ENCODE measurements at places on chromosomes 2 and 18.

DNA sequence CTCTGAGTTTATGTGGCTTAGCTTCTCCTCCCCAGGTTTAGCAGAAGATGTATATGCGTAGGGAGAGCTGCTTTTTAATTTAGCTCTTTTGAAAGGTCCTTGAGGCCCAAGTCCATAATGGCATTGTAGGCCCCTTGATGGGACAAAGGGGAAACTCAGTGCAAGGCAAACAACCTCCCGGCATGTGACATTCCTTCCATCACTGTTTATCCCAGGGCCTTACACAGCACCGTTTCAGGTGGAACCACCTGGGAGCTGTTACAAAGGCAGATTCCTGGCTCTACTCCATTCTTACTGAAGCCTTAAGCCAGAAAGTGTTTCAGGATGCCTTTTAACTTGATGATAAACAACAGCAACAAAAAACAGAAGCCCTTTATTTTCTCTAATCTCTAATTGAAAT lies 555.4 kb downstream of the SLC4A3 start:
- no peak for DNase-seq

DNA sequence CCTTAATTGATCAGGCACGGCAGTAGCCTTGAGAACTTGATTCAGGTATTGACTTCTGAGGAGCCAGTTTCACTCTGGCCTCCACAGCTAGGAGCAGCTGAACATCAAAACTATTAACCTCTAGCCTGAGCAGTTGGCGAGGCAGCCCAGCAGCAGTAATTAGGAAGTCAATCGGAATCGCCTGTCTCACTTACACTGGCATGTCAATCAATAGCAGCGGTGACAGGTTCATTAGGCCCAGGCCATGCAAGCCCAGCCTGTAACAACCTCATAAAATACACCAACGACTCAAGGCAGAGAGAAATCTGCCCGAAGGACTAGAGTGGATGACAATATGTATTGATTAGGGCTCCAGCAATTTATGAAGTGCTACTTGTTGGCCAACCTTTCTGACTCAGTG lies 255.4 kb upstream of the SKOR2 start:
- no peak for DNase-seq

DNA sequence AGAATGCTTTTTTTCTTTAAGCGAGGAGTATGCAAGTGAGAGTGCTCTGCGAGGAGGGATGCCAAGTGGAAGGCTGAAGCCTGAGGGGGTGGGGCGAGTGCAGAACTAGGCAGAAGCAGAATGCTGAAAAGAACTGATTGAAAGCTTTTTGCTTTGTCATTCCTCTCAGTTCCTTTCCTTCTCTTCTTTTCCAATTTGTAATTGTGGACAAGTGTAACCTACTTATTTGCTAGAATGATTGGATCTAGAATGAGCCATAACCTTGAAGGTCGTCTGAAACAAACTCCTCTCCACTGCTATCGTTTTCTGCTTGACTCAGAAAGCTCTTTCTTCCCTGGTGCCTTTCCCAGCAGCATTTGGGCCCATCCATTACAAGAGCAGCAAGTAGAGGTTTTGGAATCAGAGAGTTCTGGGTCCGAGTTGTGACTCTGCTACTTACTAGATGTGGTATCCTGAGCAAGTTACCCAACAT lies 115.3 kb downstream of the METTL8 start:
- no peak for DNase-seq

DNA sequence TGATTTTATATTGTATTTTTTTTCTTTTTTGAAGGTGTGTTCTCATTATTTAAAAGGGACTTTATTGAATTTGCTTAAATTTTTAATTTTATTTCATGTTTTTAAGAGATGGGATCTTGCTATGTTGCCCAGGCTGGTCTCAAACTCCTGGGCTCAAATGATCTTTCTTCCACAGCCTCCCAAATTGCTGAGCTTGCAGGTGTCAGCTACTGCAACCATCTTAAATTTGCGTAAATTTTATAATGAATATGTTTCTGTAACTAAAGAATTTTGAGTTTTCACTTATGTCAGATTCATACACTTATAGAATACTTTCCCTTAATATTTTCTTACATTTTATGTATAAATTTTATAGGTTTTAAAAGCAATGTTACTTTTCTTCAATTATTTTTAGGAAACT lies 157.8 kb downstream of the ZNF804A start:
- no peak for DNase-seq

DNA sequence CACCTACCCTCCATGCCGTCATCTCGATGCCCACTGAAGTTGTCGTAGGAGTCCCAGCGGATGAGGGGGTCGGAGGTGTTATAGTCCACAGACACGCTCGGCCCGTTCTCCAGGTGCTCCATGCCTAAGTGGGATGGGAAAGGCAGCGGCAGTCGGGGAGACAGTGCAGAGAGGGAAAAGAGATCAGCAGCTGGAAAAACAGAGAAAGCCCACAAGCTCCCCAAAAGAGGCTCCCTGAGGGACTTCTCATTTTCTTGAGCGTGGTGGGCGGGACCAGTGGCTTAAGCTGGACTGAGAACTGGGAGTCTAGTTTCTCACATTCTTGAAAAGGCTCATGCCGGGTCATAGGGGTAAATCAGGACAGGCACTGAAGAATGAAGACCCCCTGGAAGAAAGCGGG lies 121.9 kb downstream of the TNS1 start:
- DNase-seq, result no peak

- DNase-seq, result no peak
Observed at GRCh38 chr2:233929352-233930022, 12.3 kb downstream of the TRPM8 start.

DNA sequence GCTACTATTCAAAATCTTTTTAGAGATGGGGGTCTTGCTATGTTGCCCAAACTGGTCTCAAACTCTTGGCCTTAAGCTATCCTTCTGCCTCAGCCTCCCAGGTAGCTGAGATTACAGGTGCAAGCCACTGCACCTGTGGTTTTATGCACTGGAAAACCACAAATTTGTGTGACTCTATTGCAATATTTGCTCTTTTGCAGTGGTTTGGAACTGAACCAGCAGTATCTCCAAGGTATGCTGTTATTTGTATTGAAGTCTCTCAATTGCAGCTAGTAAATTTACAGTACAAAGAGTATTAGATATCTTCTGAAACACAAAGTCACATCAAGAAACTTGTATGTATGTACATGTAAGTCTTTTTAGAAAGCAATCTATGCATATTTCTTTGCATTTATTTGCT lies 46.2 kb downstream of the PPP4R1 start:
- no peak for DNase-seq

- no peak for DNase-seq
Observed at GRCh38 chr2:60676706-60677330, 79.2 kb upstream of the PAPOLG start.

DNA sequence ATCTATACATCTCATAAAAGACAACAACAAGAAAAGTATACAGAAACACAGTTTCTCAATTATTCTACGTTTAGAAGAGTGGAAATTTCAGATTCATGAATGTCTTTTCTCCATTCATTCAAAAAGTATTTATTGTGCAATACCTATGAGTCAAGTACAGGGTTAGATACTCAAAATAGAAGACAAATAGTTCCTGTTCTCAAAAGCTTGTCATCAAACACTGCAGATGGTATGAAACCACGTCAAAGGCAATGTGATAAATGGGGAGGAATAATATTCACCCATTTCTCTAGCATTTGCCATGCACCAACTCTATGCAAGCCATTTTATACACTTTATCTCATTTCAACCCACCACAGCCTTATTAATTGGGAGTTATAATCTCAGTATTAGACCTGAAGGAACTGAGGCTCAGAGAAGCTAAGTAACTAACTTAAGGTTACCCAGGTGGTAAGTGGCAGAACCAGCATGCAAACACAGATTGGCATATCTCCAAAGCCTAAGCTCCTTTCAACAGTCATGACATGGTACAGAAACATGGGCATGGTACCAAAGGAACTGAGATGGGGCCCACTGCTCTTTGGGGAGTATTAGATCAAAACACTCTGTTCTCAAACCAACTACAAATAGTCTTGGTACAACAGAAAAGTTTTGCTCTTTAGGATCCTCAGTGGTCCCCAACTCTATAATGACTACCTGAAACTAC lies 67.2 kb upstream of the NPAS2 start:
- no peak for DNase-seq

GRCh38 chr2:42139101-42139500 lies 30.1 kb upstream of the EML4 start:
- no peak for DNase-seq

DNA sequence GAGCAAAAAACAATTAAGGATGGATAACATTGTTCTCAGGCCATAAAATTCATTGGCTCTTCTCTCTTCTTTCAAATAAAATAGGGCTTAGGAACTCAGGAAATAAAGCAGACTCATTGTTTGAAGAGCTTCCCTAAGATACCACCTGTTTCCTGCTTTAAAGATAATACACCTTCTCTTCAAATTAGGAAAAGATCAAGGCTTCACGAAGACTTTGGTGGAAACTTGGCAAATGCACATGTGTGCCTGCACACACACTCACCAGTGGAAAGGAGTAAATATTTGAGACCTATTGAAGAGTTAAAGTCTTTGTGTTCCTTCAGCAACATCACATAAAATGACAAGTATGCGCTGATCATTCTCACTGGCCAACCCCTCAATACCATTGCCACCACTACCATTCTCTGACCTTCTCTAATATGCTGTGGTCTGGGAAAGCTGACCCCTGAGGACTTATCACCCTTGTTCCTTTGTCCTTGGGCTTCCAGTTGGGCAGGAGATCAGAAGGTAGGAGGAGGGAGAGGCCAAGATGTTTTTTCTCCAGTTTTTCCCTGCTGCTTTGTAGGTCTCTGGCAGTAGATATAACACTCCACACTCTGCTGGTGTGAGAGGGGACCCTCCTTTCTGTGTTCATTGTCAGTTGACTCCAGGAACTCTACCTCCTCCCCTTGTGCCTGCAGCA lies 53.5 kb upstream of the SPOPL start:
- no peak for DNase-seq

DNA sequence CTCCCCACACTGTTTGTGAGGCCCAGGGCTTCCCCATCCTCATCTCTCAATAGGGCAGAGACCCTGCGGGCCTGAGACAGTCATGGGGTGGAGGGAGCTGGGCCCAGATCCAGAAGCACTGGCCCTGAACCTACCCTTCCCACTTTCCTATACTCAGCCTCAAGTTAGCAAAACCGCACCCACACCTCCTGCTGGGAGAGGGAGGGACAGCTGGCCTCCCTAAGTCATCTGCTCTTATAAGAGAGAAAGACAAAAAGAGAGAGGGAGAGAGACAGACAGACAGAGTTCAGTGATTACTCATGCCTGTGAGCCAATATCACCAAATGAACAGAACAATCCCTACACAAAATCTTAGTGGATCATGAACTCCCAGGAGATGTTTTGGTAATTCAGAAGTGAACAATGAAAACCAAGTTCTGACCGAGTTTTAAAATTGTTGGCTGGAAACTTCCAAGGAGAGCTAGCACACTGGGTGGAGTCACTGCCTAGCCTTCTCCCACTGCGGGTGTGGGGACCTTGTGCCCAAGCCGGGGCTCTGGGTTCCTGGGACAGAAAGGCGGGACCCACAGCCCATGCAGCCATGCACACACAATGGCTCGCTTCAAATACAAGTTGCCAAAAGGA lies 130.5 kb downstream of the PXDN start:
- no peak for DNase-seq

DNA sequence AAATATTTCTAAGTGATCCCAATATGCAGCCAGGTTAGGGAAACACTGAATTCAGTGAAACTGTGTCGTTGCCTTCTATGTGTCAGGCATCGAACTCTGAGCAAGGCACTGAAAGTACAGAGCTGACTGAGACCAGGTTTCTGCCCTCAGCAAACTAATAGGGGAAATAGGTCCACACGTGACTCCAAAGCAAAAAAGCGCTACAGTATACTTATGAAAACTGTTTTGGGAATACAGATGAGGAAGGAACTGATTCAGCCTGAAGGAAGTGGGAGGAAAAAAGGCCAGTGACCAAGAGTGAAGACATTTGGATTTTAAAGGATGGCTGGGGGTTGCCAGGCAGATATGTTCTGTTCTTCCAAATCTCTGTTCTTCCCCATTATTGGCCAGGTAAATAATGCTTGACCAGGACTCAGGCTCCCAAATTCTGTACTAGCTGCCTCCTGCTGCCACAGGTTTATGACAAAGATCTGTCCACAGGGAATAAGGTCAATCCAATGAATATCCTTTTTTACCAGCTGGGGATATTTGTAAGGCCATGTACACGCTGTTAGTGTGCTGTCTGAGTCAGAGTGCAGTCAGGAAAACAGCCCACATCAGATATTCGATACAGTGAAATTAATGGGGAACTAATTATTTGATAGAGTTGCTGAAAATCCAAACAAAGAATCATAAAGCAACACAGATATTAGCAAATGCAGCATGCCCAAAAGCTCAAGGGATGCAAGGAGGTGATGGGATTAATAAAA lies 24.5 kb upstream of the INPP4A start:
- no peak for DNase-seq

- DNase-seq, result no peak
Observed at GRCh38 chr2:218851286-218851685, 8.3 kb upstream of the WNT6 start.

DNA sequence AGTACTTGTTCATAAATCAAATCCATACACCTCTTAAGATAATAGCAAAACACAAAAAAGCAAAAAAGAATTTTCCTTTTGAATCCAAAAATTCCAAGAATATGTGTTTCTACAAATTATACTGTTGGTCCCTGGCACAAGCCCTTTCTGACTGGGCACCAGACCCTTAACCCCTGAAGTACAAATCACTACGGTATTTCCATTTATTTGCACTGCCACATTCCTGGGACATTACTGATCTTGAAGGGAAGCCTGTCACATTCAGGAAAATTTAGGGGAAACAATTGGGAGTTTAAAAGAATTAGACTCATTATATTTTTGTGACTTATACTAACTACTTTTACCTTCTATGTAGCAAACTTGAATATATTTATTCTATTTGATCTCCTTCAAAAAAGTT lies 98.8 kb downstream of the ZNF521 start:
- DNase-seq, result no peak

- DNase-seq, result no peak
Observed at GRCh38 chr18:62420513-62421209, 95.6 kb downstream of the TNFRSF11A start.

DNA sequence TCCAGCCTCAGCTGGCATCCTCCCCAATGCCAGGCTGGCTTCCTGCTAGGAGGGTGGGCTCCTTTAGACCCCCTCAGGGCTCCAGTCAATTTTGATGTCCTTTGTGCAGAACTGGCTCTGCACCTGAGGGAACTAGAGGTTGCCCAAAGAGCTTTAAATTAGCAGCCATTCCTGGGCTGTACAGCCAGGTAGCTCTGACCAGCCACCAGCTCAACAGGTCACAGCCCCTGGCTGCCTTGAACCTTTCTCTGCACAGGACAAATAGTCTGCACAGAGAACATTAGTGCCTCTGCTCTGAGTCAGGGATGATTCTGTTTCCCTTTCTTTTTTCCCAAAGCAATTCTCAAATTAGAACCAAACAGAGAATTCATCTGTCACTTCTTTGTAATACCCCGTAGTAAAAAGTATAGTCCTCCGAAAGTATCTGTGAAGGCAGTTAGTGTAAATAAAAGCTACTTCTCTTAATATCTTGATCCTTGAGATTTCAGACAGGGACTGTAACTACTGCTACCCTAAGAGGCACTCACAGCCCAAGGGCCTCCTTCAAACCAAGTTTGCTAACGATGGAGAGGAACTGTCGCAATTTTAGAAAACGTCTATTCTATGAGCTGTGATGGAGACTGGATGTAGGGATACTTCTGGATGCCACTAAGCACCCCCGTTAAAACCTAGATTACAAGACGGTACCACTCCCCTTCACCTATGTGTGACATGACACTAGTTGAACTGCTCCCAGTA lies 3.0 kb downstream of the TTC32 start:
- DNase-seq, result no peak
